ENCODE measurements at places on chromosomes 6 and 20. TPM values are rescaled to one million over a fixed set of nuclear protein-coding genes. Genes with fewer than 3 reads are reported as not detected.

- H3K4me3 ChIP-seq, result peak overlapping the region; percentile 82
- H3K27me3 ChIP-seq, result no peaks in the 10 kb centered on the region
- peaks cover 55% of the 10 kb centered on the region for H3K36me3 ChIP-seq
Measured at GRCh38 chr20:17969884-17970409, 1.1 kb downstream of the MGME1 start.

Gene MRPL14
- 70.0 TPM for total RNA-seq

DNA sequence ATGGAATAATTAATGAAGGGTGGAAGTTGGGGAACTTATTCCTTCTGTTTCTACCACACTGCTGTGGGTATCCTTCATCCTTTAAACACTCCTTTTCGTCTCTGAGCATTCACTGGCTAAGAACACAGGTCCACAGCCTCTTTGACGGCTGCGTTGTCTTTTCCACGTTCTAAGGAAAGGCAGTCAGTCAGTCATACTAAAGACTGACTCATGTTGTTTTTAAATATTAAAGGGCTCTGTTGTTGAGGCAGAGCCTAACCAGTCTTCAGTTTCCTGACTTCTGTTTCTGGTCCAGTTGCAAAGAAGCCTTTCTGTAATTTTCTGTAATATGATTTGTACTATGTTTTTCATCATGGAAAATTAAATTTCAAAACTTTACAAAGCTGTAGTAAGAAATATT lies 48.0 kb downstream of the UST start:
- peaks cover 23% of the 10 kb centered on the region for H3K36me3 ChIP-seq
- H3K4me3 ChIP-seq, result no peak overlapping the region
- peak overlapping the region; percentile 9 for H3K27ac ChIP-seq
- peaks cover 58% of the 10 kb centered on the region for H3K4me1 ChIP-seq
- DNase-seq, result no peak

DNA sequence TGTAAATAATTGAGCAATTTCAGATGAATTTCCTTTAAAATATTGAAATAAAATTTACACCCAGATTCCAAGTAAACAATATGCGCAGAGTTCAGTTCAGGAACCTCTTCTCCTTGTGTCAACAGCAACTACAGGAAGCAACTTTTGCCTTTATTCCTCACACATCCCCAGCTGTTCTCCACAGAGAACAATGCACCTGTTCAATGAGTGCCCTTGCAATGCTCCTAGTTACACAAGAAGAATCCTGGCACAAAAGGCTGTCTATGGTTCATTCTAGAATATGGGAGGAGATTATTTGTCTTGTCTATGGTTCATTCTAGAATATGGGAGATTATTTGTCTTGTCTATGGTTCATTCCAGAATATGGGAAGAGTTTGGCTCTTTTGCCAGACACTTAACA lies 454.9 kb downstream of the BTBD3 start:
- H3K27me3 ChIP-seq, result no peaks in the 10 kb centered on the region
- H3K4me3 ChIP-seq, result no peak overlapping the region
- H3K27ac ChIP-seq, result no peak overlapping the region

Gene OR2B6
- total RNA-seq, result not detected

DNA sequence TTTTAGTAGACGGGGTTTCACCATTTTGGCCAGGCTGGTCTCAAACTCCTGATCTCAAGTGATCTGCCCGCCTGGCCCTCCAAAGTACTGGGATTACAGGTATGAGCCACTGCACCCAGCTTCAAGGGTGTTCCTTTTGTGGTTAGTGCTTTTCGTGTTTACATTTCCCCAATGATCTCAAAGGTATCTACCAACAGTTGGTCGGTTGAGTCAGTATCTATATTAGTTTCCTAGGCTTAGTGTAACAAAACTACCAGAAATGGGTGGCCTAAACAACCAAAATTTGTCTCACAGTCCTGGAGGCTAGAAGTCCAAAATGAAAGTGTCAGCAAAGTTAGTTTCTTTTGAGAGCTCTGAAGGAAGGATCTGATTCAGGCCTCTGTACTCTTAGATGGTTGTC lies 30.1 kb downstream of the CASP8AP2 start:
- H3K4me1 ChIP-seq, result no peaks in the 10 kb centered on the region
- no peak overlapping the region for H3K4me3 ChIP-seq
- H3K27ac ChIP-seq, result no peak overlapping the region
- DNase-seq, result no peak
